ENCODE measurements at places on chromosomes 5 and 9.

- DNase-seq, result no peak
These were observed 213.9 kb upstream of the FBXL7 start for GRCh38 chr5:15285901-15286583.

DNA sequence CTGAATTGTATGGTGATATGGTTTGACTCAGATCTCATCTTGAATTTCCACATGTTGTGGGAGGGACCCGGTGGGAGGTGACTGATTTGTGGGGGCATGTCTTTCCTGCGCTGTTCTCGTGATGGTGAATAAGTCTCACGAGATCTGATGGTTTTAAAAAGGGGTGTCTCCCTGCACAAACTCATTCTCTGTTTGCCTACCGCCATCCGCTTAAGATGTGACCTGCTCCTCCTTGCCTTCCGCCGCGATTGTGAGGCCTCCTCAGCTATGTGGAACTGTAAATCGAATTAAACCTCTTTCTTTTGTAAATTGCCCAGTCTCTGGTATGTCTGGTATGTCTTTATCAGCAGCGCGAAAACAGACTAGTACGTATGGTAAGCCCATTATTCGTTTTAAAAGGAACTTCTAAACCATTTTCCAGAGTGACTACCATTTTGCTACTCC lies 48.7 kb downstream of the SLC36A1 start:
- no peak for DNase-seq

DNA sequence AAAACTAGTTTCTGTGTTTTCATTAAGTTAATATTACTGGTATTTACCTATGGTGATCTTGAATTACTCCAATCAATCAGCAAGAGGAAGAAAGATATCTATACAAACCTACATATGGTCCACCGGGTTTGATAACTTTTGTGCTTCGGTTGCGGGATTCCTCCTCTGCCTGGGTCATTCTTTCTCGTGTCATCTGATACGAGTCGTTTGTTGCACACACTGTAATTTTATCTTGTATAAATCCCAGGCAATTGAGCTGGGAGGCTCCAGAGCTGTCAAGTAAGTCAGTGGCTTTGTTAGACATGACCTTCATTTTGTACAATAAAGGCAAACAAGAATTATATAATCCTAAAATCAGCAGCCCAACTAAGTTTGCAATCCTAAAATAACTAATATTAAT lies 48.0 kb downstream of the ELL2 start:
- DNase-seq, result no peak

- no peak for DNase-seq
These were observed 632 bp downstream of the UBAP1 start for GRCh38 chr9:34179213-34180136.

DNA sequence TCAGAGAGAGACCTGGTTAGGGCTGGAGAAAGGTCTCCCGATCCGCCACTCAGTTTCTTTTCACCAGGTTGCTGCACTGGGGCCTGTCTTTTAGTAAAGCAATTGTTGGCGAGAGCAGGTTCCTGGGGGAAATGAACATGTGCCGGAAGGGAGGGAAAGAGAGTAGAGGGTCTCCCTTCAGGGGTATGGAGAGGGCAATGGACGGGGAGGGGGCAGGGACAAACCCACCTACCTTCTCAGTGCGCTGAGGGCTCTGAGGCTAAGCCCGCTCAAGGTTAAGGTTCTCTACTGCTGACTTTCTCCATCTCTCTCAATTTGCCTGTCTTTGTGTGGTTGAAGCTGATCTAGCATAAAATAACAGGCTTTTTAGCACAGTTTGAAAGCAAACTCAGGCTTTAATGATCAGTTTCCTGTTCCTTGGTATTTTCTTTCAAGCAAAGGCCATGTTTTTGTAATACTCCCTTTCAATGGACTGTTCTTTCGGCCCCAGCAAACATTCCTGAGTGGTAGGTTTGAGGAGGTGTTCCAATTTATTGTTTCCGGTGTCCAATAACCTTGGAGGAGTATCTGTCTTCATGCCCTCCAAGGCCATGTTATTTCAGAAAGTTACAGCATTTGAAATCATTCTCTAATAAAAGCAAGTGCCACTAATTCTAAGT lies 25.5 kb upstream of the TRAF1 start:
- no peak for DNase-seq

DNA sequence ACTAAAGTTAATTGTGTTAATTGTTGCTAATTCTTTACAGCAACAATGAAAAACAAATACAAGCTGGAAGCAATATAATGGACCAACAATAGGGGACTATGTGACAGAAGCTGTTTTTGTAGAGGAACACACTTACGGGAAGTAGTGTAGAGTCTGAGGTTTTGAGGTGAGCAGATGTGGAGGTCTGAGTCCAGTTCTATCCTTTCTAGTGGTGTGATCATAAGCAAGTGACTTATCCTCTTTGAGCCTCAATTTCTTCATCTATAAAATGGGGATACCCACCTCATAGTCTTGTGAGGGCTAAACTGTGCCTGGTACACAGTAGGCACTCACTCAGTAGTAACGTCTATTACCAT lies 28.3 kb downstream of the ALG2 start:
- no peak for DNase-seq

- no peak for DNase-seq
These were observed 86.6 kb downstream of the MACROH2A1 start for GRCh38 chr5:135312255-135312935.

DNA sequence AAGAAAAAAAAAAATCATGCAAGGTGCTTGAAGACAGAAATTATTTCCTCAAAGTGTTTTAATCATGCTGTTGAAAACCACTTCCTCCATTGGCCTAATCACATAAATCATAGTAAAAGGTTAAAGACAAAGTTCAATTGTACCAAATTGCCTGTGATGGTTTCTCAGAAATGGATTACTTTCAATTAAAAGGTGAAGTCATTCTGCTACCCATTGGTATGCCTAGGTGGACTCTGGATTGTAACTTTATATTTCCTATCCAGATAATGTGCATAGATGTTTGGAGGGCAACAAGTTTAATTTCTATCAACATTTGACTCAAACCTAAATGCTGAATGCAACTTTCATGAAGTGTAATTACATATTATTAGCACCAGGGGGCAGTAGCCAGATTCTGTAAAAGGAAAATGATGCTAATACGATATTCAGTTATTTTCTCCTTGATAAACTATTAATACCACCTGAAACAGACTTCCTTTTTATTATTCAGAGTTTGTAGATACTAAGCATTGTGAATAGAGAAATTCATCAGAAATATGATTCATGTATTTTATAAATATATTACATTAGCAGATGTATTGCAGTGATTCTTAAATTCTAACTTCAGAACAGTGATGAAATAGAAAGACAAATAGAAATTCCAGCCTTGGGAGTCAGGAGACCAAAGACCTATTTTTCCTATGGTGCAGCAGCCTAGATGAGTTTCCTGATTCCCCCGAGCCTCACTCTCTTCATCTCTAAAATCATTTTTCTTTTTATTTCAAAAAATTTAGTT lies 148.2 kb downstream of the CAAP1 start:
- no peak for DNase-seq

GRCh38 chr5:15929611-15930263 lies 249.9 kb downstream of the MARCHF11 start:
- no peak for DNase-seq

DNA sequence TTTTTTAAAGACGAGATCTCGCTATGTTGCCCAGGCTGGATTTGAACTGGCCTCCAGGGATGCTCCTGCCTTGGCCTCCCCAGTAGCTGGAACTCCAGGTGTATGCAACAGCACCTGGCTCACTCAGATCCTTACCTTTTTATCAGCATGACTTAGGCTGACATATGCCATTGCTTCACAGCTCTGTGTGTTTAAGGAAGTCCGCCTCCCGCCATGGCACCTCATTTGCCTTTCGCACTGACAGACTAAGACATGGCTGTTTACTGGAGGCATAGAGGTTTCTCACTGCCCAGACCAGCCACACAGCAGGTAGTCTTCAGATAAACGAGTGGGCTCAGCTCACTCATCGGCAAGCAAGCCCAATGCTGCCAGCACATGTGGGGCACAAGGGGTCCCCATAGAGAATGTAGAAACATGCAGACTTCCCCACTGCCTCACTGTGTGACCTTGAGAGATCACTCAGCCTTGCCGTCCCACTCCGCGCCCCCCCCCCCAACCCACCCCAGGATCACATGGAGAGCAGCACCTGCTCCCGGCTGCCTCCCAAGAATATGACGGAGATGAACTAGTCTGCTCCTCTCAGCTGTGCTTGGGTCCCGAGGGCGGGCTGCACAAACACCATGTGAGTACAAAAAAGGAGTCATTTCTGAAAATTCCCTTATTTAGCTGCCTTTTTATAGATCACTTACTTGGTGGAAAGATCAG lies 62.8 kb downstream of the DCP2 start:
- DNase-seq, result no peak

DNA sequence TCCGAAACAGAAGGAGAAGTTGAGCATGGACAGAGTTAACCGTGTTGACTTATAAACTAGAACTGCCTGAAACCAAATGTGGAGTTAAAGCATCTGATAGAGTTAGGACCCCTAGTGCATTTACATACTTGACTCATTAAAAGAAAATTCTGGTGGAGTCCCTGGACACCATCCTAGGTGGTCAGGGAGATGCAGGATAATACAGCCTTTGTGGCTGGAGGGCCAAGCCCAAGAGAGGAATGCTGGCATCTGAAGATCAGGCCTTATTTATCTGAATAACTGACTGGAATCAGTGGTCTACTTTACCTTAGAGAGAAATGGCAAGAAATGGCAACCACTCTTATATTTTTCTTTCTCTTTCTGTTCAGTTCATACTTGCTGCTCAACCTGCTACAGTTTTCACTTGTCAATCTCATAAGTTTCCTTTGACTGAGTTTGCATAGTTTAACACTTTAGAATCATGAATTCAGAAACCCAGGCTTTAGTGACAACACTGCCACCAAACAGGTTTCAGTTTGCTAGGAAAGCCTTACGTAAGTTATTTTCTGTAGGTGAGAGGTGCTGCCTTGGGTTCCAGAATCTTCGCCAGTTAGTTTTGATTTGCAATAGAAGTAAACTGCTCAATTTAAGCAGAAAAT lies 10.2 kb downstream of the CMYA5 start:
- no peak for DNase-seq

GRCh38 chr9:116661037-116661954 lies 25.8 kb upstream of the TRIM32 start:
- no peak for DNase-seq

All from stimulated activated CD8-positive, alpha-beta memory T cell treated with anti-CD3 and anti-CD28 coated beads, Interleukin-4, amount 100 ng/mL, for 1 hour (primary cell).